ENCODE measurements at places on chromosomes 13 and 19.

GRCh38 chr13:97234236-97234635 is 12.1 kb downstream of the MBNL2 start:
- DNase-seq = no peak

DNA sequence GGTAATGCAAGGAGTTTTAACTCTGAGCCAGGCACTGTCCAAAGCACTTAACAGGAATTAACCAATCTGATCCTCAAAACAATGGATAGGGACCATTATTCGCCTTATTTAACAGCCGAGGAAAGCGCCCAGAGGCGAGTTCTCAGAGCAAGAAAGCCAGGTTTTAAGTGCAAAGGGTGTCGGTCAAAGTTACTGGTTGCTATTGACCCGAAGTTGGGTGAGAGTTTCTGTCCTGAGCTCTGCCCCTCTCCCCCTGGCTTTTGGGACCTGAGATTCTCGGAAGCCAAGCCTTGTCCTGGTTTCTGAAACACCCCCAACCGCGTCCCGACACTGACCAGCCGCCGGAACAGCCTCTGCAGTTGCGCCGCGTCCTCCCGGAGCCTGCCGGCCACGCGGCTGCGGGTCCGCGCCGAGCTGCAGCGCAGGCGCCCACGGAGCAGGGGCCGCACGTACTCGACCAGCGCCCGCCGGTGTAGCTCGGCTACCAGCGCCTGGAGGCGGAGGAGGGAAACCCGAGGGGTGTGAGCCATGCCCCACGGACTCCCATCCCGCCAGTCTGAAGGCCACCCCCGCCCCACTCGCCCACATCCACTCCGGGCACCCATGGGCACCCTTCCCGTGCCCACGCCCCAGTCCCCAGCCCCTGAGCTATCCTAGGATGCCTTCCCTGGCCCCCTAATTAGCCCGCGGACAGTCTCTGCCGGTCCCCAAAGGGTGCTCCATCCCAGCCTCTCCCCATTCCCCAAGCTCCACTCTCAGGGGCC is 27.8 kb downstream of the EXOC3L2 start:
- no peak for DNase-seq

GRCh38 chr13:73162912-73163911 is 104.4 kb downstream of the KLF5 start:
- DNase-seq = no peak

- no peak for DNase-seq
Observed at GRCh38 chr19:5648464-5648863, 25.6 kb downstream of the SAFB start.

GRCh38 chr13:37595162-37595561 is 3.4 kb downstream of the POSTN start:
- no peak for DNase-seq

DNA sequence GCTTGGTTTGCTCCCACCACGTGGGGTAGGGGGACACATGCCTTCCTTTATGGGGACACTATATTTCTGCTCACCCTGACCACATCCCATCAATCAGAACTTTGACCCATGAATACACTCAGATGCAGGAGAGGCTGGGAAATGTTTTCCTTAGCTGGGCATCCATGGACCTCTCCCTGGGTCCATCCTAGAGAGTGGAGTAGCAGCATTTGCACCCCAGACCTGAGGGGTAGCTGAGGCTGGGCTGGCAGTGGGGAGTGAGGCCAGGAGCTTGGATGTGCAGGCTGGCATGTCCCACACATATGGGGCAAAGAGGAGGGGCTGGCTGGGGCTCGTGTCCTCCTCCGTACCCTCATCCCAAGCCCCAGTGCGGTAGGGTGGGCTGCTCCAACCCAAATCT is 152.8 kb downstream of the TM9SF2 start:
- DNase-seq = no peak

GRCh38 chr13:24184882-24185281 is 24.4 kb downstream of the SPATA13 start:
- DNase-seq = no peak

DNA sequence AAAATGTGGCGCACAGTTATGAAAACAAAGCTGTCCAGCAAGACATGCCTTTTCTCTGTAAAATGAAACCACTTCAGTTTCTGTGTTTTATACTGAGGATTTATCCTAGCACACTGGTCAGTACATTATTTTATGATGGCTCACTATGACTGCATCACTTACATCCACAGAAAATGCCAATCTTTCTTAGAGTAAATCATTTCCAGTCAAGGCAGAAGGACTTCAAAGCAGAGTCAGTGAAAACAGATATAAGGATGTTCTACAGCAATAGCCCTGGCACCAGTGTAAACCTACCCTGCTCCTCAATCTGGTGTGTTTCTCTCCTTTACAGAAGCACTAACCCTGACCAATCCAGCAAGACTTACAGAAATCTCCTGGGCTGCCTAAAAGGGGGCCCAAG is 473.5 kb downstream of the GPC6 start:
- no peak for DNase-seq

Measured in C1 segment of cervical spinal cord (tissue), 14 donors.